ENCODE measurements at places on chromosomes 2 and 18. TPM values are rescaled to one million over a fixed set of nuclear protein-coding genes. Genes with fewer than 3 reads are reported as not detected.

The MAT2A gene
- 187 TPM for polyA plus RNA-seq

The MYO1B gene
- polyA plus RNA-seq = 26.5 TPM

The FAM124B gene
- not detected for polyA plus RNA-seq

The FAHD2B gene
- 13.6 TPM for polyA plus RNA-seq

The EVX2 gene
- not detected for polyA plus RNA-seq

DNA sequence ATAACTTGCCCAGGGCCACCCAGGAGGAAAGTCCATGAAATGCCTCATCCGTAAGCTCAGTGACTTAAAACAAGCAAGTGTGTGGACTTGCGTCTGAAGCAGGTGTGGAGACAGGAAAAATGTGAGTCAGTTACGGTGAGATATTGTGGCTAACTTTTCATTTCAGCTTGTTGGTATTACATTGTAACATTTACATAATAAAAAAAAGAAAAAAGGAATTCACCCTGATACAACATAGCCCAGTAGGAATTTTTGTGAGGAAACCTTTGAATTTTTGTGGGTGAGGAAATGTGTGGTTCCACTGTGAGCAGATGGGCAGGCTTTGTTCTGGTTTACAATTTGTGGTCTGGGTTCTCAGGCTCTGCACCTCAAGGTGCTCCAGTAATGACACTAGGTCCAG lies 33.7 kb upstream of the LYPD6B start:
- H3K36me3 ChIP-seq = no peaks in the 10 kb centered on the region
- no peaks in the 10 kb centered on the region for H3K4me1 ChIP-seq
- no peak overlapping the region for H3K4me3 ChIP-seq
- no peak for DNase-seq
- H3K27ac ChIP-seq = no peak overlapping the region
- no peaks in the 10 kb centered on the region for H3K27me3 ChIP-seq

GRCh38 chr2:70957798-70958197 lies 20.6 kb upstream of the ANKRD53 start:
- no peaks in the 10 kb centered on the region for H3K36me3 ChIP-seq
- no peak for DNase-seq
- no peaks in the 10 kb centered on the region for H3K27me3 ChIP-seq
- H3K27ac ChIP-seq = no peak overlapping the region
- H3K4me1 ChIP-seq = no peaks in the 10 kb centered on the region

DNA sequence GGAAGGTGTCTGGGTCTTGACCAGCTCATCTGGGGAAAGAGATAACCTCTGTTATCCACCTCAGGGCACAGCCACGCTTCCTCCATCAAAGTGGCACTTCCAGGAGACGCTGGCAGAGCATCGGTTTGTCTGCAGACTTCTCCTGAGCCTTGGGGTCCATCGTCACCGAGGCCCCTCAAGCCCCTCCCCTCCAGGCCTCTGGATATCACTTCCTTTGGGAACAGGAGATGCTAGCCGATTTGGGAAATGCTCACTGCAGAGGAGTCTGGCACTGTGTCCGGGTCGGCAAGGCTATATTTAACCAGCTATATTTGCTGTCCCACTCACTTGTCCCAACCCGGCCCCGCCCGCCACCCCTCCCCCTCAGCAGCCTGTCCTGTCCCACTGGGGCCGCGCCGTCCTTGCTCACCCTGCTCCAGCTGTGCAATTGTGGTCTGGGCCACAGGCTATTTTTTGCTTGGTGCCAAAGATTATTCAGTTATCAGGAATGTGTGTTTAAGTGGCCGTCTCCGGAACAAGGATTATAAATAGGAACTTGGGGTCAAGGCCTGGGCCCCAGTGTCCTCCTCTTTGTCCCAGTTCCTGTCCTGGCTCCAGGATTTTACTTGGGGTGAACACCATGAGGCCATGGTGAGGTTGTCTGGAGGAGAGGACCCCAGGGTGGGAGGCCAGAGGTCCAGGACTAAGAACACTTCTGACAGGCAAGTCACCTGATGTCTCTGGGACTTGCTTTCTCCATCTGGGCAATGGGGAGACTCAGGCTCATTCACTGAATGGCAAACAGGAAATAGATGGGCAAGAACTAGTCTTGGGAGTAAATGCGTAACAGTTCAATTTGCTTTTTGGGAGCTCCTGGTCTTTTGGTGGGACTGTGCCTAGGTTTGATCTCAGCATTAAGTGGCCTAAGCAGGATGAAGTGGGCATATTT lies 263.6 kb downstream of the DYSF start:
- H3K27me3 ChIP-seq = no peaks in the 10 kb centered on the region
- no peak overlapping the region for H3K4me3 ChIP-seq
- no peak overlapping the region for H3K27ac ChIP-seq
- no peak for DNase-seq
- H3K36me3 ChIP-seq = no peaks in the 10 kb centered on the region

DNA sequence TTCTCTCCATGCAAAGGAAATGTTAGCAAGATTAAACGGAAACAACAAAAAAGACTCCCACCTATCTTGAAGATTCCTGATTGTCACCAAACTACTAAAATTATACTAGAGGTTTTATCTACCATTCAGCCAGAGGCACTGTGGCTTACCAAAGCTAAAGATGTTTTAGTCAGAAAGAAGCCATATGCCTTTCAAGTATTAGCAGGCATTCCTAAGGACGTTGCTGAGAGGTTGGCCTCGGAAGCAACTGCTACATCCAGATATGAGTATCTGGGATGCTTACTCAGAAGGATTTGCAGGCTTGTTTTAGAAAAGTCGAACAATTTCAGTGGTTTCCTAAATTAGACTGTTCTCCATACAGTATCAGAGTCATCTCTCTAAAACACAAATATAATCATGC lies 88.3 kb upstream of the UBE2E3 start:
- H3K4me1 ChIP-seq = no peaks in the 10 kb centered on the region
- no peak overlapping the region for H3K4me3 ChIP-seq
- DNase-seq = no peak

DNA sequence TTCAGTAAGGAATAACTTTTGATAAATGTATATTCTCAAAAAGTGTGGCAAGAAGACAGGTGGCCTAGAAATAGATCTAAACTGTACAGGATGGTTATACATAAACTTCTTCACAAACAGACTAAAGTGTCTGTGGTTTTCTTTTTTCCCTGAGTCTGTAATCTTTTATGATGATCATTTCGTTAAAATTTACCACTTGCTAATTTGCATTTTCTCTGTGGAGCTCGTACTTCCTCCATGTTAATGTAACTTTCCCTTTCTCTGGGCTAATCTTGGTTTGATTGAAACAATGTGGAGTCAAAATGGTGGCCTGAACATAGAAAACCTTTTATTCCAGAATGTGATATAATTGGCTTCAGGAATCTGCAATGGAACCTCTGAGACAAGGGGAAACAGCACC lies 166.2 kb downstream of the FTCDNL1 start:
- DNase-seq = no peak
- H3K27me3 ChIP-seq = no peaks in the 10 kb centered on the region
- H3K4me1 ChIP-seq = no peaks in the 10 kb centered on the region
- H3K27ac ChIP-seq = no peak overlapping the region

- no peaks in the 10 kb centered on the region for H3K27me3 ChIP-seq
- no peak overlapping the region for H3K27ac ChIP-seq
- no peaks in the 10 kb centered on the region for H3K36me3 ChIP-seq
- no peak overlapping the region for H3K4me3 ChIP-seq
Observed at GRCh38 chr2:59538398-59538911, 1015.0 kb downstream of the BCL11A start.

- DNase-seq = peak; percentile 34
- no peak within 1 kb of the TSS for H3K27ac ChIP-seq
- no peaks in the 10 kb centered on the region for H3K27me3 ChIP-seq
- peak within 1 kb of the TSS; percentile 64 for H3K4me3 ChIP-seq
- H3K36me3 ChIP-seq = no peaks in the 10 kb centered on the region
Observed at GRCh38 chr2:162073888-162074631, at the start of gene DPP4. Gene DPP4, minus strand, starts transcription at chr2:162074215. Its CDS starts 234 bp downstream, at chr2:162073981.

GRCh38 chr2:86807468-86808275 lies 17.0 kb upstream of the CD8A start:
- DNase-seq = peak; percentile 92
- peaks cover 11% of the 10 kb centered on the region for H3K4me1 ChIP-seq
- no peaks in the 10 kb centered on the region for H3K27me3 ChIP-seq
- no peak overlapping the region for H3K27ac ChIP-seq
- H3K4me3 ChIP-seq = peak overlapping the region; percentile 53
- H3K36me3 ChIP-seq = no peaks in the 10 kb centered on the region

- no peaks in the 10 kb centered on the region for H3K36me3 ChIP-seq
- H3K27me3 ChIP-seq = no peaks in the 10 kb centered on the region
- no peak for DNase-seq
- no peaks in the 10 kb centered on the region for H3K4me1 ChIP-seq
- H3K4me3 ChIP-seq = no peak overlapping the region
Observed at GRCh38 chr2:314561-315336, 26.9 kb upstream of the ALKAL2 start.

DNA sequence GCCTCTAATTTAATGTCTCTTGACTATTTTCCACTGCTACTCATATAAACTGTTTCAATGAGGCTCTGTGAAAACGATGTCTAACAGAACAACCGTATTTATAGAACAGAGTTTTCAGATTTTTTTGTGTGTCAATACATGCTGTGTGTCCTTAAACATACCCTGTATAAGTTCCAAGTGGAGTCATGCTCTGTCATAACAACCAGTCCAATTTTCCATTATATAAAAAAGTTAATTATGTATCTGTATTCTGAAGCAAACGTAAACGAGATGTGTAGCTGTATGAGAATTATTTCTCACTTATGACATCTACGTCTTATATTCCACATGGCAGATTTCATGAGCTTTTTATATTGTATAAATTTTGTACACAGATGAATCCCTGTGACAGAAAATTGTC lies 13.9 kb upstream of the GULP1 start:
- H3K27ac ChIP-seq = no peak overlapping the region
- no peaks in the 10 kb centered on the region for H3K36me3 ChIP-seq
- H3K4me1 ChIP-seq = no peaks in the 10 kb centered on the region
- DNase-seq = no peak

DNA sequence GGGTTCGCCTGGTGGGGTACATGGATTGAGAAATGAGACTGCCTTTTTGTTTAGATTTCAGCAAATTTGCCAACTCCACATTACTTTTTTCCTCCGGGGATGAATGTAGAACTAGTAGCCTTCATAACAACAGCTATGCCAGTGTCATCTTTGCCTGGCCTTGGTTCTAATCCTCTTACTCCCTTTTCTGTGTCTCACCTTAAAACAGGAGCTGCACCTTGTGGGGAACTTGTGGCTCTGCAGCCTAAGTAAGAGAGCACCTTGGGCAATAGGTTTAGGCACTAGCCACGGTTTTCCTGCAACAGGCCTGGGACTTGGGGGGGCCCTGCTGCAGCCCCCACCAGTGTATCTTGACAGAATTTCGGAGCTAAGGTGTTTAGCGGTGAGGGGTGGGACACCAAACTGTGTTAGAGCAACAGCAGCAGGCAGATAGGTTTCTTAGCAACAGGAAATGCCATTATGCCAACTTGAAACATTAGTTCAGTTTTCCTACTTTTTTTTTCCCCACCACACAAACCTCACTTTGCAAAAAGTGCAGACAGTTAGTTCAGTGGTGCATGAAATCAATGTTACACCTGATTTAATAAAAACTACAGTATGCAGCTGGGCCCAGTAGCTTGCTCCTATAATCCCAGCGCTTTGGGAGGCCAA lies 173.7 kb downstream of the PRKCE start:
- DNase-seq = no peak
- no peak overlapping the region for H3K27ac ChIP-seq
- no peaks in the 10 kb centered on the region for H3K36me3 ChIP-seq
- no peak overlapping the region for H3K4me3 ChIP-seq
- no peaks in the 10 kb centered on the region for H3K27me3 ChIP-seq
- peaks cover 43% of the 10 kb centered on the region for H3K4me1 ChIP-seq

- no peaks in the 10 kb centered on the region for H3K27me3 ChIP-seq
- H3K36me3 ChIP-seq = no peaks in the 10 kb centered on the region
- no peak for DNase-seq
- H3K27ac ChIP-seq = no peak overlapping the region
- no peak overlapping the region for H3K4me3 ChIP-seq
- no peaks in the 10 kb centered on the region for H3K4me1 ChIP-seq
Observed at GRCh38 chr2:1238598-1239138, 174.6 kb upstream of the TPO start.

DNA sequence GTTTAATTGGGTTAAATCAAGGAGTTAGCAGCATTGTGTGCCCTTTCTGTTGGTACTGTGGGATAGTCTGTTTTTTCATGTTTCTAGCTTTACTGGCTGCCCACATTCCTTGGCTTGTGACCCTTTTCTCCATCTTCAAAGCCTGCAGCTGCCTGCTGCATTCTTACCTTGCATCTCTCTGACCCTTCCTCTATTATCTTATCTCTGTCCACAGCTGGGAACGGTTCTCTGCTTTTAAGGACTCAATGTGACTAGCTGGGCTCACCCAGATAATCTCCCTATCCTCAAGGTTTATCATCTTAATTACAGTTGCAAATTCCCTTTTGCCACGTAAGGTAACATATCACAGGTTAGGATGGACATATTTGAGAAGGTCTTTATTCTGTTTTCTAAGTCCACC lies 199.7 kb downstream of the KCNS3 start:
- no peak for DNase-seq
- H3K27ac ChIP-seq = no peak overlapping the region
- no peaks in the 10 kb centered on the region for H3K4me1 ChIP-seq
- H3K4me3 ChIP-seq = no peak overlapping the region
- no peaks in the 10 kb centered on the region for H3K36me3 ChIP-seq
- no peaks in the 10 kb centered on the region for H3K27me3 ChIP-seq

DNA sequence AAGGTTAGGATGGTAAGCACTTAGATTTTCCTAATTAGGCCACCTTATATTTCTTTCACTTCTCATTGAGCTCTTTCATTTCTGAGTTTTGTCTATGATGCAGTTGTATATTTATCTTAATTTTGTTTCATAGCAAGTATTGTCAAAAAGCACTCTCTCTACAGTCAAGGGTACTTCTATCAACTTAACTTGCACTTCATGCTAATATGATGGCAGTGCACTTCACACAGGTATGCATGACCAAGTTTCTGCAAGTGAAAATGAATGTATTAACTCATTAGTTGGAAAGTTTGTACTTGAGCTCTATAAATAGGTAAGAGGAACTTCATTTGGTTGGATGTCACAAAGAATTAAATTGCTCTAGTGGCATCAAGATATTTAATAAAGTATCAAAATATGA lies 51.5 kb upstream of the CDH19 start:
- DNase-seq = no peak
- H3K4me1 ChIP-seq = no peaks in the 10 kb centered on the region
- H3K27me3 ChIP-seq = no peaks in the 10 kb centered on the region
- no peak overlapping the region for H3K27ac ChIP-seq
- H3K4me3 ChIP-seq = no peak overlapping the region
- no peaks in the 10 kb centered on the region for H3K36me3 ChIP-seq

DNA sequence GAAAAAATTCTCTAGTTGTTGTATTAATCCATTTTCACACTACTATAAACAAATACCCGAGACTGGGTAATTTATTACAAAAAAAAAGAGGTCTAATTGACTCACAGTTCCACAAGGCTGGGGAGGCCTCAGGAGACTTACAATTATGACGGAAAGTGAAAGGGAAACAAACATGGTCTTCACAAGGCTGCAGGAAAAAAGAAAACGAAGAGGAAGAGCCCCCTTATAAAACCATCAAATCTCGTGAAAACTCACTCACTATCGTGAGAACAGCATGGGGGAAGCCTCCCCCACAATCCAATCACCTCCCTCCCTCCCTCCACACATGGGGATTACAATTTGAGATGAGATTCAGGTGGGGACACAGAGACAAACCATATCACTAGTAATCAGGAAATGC lies 61.7 kb upstream of the SPTBN1 start:
- no peak for DNase-seq
- H3K27me3 ChIP-seq = no peaks in the 10 kb centered on the region
- H3K27ac ChIP-seq = no peak overlapping the region
- no peaks in the 10 kb centered on the region for H3K36me3 ChIP-seq
- H3K4me1 ChIP-seq = no peaks in the 10 kb centered on the region

Measured in SK-N-SH (cell line).